ENCODE measurements at places on chromosomes 1 and 21. TPM values are rescaled to one million over a fixed set of nuclear protein-coding genes. Genes with fewer than 3 reads are reported as not detected.

DNA sequence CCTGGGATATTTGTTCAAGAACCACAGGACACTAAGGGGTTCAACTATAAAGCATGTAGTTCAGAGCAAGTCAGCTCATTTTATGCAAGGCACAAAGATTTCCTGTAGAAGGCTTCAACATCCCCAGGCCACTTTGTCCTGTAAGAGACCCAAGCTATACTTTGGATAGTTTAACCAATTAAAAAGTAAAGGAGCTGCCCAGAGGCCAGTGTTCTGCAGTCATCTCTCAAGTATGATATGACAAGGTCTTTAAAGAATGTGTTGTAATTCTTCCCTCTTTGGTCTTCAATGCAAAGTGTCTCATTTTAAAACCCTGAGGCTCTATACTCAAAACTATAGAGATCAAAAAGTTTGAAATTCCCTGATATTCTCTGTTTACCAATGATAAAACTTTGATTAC, 34.1 kb downstream of the KRTAP20-3 start:
- H3K27me3 ChIP-seq: no peaks in the 10 kb centered on the region
- H3K36me3 ChIP-seq: no peaks in the 10 kb centered on the region
- no peak overlapping the region for H3K27ac ChIP-seq
- no peaks in the 10 kb centered on the region for H3K4me1 ChIP-seq

- DNase-seq: peak; percentile 37
- peaks cover 16% of the 10 kb centered on the region for H3K4me1 ChIP-seq
- H3K36me3 ChIP-seq: no peaks in the 10 kb centered on the region
Observed at GRCh38 chr21:16194095-16194787, 464.5 kb downstream of the USP25 start.

GRCh38 chr1:205438213-205439158, 16.6 kb upstream of the LEMD1 start:
- H3K27me3 ChIP-seq: peaks cover 17% of the 10 kb centered on the region
- DNase-seq: no peak
- H3K4me3 ChIP-seq: no peak overlapping the region
- H3K4me1 ChIP-seq: peaks cover 24% of the 10 kb centered on the region
- no peaks in the 10 kb centered on the region for H3K36me3 ChIP-seq
- peak overlapping the region; percentile 43 for H3K27ac ChIP-seq

DNA sequence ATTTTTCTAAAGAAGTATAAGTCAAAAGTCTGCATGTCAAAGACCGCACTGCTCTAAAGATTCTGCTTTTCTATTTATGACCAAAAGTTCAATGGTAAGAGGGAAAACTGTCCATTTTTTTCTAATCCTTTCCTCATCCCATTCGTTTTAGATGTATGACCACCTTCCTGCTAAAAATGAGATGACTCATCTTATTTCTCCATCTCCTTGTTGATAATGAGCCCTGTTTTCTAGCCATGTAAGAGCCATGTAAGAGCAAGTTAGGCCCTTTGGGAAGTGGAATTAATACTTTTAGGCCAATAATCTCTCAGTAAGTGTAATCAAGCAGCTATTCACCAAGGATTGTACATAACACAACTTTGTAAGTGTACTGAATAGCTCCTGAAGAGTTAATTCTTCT, 475.6 kb upstream of the B3GALT2 start:
- no peaks in the 10 kb centered on the region for H3K4me1 ChIP-seq
- H3K36me3 ChIP-seq: peaks cover 3% of the 10 kb centered on the region
- H3K27me3 ChIP-seq: no peaks in the 10 kb centered on the region
- no peak overlapping the region for H3K4me3 ChIP-seq
- no peak overlapping the region for H3K27ac ChIP-seq

DNA sequence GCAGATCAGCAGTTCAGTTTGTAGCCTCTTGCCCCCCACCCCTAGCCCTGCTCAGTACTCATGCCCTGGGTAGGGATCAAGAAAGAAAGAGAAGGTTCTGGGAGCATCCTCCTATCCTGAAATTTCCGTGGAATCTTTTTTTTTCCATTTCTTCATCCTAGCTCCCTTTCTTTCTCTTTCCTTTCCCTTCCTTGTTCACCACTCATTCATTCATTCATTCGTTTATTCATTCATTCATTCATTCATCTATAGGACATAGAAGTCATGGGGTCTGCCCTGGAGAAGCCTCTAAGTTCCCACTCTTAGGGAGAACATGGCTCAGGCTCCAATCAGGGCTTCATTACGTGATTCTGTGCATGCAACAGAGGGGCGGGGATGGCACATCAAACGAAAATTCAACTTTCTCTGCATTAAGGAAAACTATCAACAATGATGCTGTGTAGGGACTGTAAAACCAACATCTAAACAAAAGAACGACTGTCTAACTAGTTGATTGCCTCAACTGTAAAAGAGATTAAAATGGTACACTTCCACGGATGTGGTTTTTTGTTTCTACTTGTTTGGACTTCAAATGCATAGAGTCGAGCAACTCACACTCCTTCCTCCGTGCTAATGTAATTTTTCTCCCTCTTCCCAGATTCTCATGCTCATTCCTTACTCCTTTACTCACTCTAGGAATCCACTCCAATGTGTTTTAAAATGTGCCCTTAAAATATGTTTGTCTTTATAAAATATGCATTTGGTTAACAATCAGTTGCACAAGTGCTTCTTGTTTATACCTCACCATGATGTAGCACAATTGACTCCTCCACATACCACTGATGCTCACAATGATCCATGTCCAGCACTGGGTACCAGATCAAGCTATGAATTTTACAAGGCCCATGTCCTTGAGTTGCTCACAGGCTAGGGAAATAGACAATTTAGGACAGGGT, 101.2 kb upstream of the SLC2A1 start:
- no peak overlapping the region for H3K27ac ChIP-seq
- no peak for DNase-seq
- peaks cover 24% of the 10 kb centered on the region for H3K4me1 ChIP-seq
- H3K27me3 ChIP-seq: no peaks in the 10 kb centered on the region
- no peak overlapping the region for H3K4me3 ChIP-seq

- H3K27ac ChIP-seq: no peak overlapping the region
- H3K27me3 ChIP-seq: peaks cover 44% of the 10 kb centered on the region
- no peaks in the 10 kb centered on the region for H3K36me3 ChIP-seq
- no peak for DNase-seq
- H3K4me3 ChIP-seq: no peak overlapping the region
- no peaks in the 10 kb centered on the region for H3K4me1 ChIP-seq
Observed at GRCh38 chr1:13512472-13512871, 1.3 kb downstream of the LRRC38 start.

DNA sequence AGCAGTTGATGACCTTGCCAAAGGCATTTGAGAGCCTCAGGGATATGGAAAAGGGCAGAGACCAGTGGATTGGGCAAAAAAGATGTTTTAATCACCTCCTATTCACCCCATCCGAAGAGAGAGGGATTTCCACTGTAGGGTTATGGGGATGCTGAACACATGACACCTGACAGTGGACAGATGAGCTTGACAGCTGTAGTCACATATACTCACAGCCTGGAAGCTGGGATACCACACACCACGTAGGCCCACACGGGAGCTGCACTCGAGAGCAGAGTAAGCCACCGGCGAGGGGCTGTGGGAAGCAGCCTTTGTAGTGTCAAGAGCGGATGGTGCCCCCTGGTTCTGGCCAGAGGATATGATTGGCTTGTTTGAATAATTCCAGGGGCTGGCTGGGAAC, 20.0 kb downstream of the ZBTB40 start:
- H3K4me3 ChIP-seq: no peak overlapping the region
- H3K27ac ChIP-seq: no peak overlapping the region
- H3K4me1 ChIP-seq: no peaks in the 10 kb centered on the region
- no peaks in the 10 kb centered on the region for H3K36me3 ChIP-seq

- no peak overlapping the region for H3K4me3 ChIP-seq
- no peak for DNase-seq
Observed at GRCh38 chr21:39641827-39642450, 29.2 kb downstream of the B3GALT5 start.

DNA sequence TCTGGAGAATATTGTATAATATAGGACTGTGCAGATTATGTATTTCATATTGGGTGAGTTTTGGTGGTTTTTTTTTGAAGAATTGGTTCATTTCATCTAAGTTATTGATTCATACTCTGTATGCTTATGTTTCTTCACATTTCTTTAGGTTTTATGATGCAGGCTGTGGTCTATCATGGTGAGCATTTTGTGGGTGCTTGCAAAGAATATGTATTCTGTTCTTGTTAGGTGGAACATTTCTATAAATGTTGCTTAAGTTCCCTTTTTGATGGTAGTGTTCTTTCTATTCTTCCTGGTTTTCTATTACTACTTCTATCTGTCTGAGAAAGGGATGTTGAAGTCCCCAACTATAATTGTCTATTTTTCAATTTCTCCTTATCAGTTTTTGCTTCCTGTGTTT, 42.6 kb downstream of the PKN2 start:
- no peak overlapping the region for H3K4me3 ChIP-seq
- H3K36me3 ChIP-seq: peaks cover 17% of the 10 kb centered on the region
- no peak for DNase-seq
- H3K27ac ChIP-seq: no peak overlapping the region
- peaks cover 10% of the 10 kb centered on the region for H3K4me1 ChIP-seq
- H3K27me3 ChIP-seq: no peaks in the 10 kb centered on the region

DNA sequence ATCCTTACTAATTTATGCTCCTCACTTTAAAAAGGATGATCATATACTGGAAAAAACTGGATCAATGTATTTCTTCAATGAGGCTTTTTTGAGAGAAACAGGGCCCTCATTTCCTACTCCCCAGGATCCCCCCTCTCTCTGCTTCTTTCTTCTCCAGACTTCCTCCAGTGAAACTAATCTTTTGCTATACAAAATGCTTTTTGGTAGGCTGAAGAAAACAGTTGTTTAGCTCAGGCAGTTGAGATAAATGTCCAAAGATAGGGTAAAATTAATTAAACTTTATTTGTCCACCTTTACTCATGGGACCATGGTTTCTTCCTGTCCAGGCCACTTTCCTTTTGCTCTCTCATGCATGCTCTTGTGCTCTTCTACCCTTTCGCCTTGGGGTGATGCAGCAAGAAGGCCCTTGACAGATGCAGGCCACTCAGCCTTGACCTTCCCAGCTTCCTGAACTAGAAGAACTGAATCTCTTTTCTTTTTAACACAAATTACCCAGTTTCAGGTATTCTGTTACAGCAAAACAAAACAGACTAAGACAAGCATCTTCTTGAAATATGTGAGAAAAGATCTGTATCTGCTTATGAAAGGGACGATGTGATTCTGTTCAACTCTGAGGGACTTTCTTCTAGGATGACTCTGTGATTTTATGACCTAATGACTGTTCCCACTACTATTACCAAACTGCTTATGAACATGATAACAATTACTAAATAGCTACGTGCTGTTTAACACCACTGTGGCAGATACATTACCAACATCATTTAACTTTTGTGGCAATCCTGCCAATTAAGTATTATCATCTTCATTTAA, 63.7 kb downstream of the NVL start:
- peaks cover 51% of the 10 kb centered on the region for H3K4me1 ChIP-seq
- H3K36me3 ChIP-seq: peaks cover 49% of the 10 kb centered on the region
- no peaks in the 10 kb centered on the region for H3K27me3 ChIP-seq
- no peak for DNase-seq
- H3K4me3 ChIP-seq: no peak overlapping the region
- peak overlapping the region; percentile 75 for H3K27ac ChIP-seq

DNA sequence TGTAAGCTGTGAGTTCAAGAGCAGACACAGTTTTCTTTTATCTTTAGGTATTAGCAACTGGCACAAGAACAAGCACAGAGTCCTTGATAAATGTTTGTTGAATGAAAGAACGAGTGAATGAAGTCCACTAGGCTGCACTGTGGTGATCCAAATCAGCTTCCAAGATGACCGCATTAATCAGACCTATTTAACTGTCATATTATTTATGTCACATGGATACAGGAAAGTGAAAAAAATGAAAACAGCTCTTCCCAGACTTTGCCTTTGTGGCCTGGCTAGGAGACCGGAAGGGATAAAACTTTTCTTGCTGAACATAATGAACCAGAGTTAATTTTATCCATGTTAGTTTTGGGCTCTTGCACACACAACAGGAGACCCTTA, 261.3 kb downstream of the TNR start:
- H3K27me3 ChIP-seq: peaks cover 17% of the 10 kb centered on the region
- no peaks in the 10 kb centered on the region for H3K36me3 ChIP-seq
- no peak for DNase-seq
- no peak overlapping the region for H3K27ac ChIP-seq
- H3K4me1 ChIP-seq: no peaks in the 10 kb centered on the region

DNA sequence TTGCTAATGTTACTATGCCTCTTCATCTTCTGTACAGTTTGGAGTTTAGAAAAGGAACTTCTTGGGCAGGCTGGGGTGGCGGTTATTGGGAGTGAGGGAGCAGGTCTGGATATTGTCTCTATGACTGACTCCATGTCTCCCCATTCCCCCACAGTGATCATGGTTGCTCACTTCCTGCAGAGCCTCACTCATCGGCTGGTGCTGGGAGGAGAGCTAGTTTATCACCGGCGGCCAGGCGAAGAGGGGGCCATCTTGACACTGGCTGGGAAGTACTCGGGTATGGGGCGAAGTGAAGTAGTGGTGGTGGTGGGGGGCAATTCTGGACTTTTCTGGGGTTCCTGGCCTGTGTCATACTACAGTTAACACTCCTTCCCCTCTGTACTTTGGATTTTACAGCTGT, 2.2 kb downstream of the TOMM40L start:
- no peak for DNase-seq
- peaks cover 21% of the 10 kb centered on the region for H3K36me3 ChIP-seq
- H3K4me1 ChIP-seq: peaks cover 45% of the 10 kb centered on the region

- H3K27ac ChIP-seq: no peak overlapping the region
- H3K27me3 ChIP-seq: no peaks in the 10 kb centered on the region
- no peaks in the 10 kb centered on the region for H3K4me1 ChIP-seq
- no peak for DNase-seq
Observed at GRCh38 chr1:176517484-176517883, 54.5 kb downstream of the PAPPA2 start.

GRCh38 chr1:8415526-8416278, 97.8 kb downstream of the SLC45A1 start:
- H3K36me3 ChIP-seq: peaks cover 62% of the 10 kb centered on the region
- H3K4me1 ChIP-seq: peaks cover 25% of the 10 kb centered on the region
- no peak overlapping the region for H3K27ac ChIP-seq
- no peak for DNase-seq

DNA sequence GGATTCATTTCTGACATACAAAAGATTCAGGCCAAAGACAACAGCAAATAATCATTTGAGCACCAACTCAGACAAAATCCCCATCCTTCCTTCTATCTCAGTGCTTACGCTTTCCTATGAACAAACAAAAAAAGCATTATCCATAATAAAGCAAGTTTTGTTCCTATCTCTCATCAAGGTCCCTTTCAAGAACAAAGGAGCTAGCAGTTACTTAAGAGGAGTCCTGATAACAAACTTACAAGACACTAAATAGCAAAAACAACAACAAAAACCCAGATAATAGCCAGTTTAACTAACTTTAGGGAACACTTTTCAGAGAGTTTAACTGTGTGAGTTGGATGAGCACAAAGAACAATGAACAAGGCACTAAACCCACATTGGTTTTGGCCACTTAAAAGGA, 10.5 kb downstream of the EVI5 start:
- H3K27me3 ChIP-seq: peaks cover 48% of the 10 kb centered on the region
- H3K4me3 ChIP-seq: no peak overlapping the region
- H3K27ac ChIP-seq: no peak overlapping the region
- no peaks in the 10 kb centered on the region for H3K4me1 ChIP-seq

Gene GJA9
- total RNA-seq: not detected

Gene TSTD1
- 43.6 TPM for total RNA-seq

Gene LYPD8
- not detected for total RNA-seq

All from activated CD4-positive, alpha-beta T cell treated with anti-CD3 and anti-CD28 coated beads, Interleukin-2, amount 10 ng/mL, durations not matched to agents 7 days and 5 days (primary cell).